Activated naive CD4-positive, alpha-beta T cell treated with anti-CD3 and anti-CD28 coated beads, Interleukin-2, amount 10 ng/mL, durations not matched to agents 7 days and 5 days (primary cell): ENCODE measurements at places on chromosomes 7 and 10.

GRCh38 chr7:114759347-114760062 lies 162.4 kb upstream of the MDFIC start:
- DNase-seq = no peak

GRCh38 chr10:91745090-91745831 lies 53.0 kb upstream of the TNKS2 start:
- no peak for DNase-seq

GRCh38 chr7:30466266-30466665 lies 12.3 kb downstream of the NOD1 start:
- no peak for DNase-seq

DNA sequence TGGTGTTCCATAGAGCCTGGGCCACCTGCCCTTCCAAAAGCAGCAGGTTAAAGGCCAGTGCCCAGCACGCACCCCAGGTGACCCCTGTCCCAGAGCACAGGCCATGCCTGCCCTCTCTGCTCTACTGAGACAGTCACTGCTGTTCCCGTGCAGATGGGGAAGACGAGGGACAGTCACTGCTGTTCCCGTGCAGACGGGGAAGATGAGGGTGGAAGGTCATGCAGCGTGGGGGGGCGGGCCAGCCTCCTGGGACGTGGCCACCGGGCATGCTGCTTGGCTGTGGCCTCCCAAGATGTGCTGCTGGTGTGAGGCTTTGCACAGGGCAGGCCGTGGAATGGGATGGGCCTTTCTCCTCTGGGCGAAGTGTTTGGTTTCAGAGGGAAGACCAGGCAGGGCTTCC lies 18.4 kb downstream of the LRRC27 start:
- no peak for DNase-seq

DNA sequence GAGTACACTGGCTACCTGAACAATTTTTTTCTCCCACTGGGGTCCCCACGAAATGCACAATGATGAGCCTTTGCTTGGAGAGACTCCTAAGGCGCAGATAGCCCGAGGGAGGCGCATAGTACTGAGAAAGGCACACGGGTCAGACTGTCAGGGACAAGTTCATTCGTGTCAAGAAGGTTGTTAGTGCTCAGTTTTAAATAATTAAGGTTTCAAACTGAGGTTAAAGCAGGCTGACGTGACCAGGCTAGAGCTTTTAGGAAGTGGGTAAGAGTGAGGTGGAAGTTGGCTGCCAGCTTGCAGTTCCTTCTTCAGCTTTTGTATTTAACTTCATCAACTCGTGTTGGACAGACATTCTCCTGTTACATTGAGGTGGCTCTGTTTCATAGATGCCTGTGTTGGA lies 31.6 kb downstream of the RBM33 start:
- DNase-seq = no peak

DNA sequence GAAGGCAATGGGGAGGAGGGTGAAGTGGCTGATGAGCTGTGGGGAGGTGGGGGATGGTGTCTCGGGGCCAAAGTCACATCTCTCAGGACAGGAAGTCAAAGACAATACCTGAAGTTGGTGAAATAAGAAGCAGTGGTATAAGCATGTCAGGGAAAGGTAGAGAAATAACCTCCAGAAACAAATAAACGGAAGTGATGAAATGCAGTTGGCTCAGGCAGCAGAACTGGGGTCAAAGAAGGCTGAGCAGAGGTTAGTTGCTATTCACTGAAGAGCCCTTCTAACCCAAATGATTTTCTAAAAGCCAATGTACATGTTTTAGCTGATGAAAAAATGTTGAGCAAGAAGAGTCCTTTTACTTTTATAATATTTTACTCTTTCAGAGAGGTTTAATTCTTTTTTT lies 78.6 kb upstream of the ADRB1 start:
- no peak for DNase-seq
